ENCODE measurements at places on chromosomes 2 and 18.
A peak's percentile ranks its signal among the peaks of the same experiment; 100 is the strongest.

- no peak for DNase-seq
Observed at GRCh38 chr2:9178904-9179571, 27.6 kb upstream of the ASAP2 start.

DNA sequence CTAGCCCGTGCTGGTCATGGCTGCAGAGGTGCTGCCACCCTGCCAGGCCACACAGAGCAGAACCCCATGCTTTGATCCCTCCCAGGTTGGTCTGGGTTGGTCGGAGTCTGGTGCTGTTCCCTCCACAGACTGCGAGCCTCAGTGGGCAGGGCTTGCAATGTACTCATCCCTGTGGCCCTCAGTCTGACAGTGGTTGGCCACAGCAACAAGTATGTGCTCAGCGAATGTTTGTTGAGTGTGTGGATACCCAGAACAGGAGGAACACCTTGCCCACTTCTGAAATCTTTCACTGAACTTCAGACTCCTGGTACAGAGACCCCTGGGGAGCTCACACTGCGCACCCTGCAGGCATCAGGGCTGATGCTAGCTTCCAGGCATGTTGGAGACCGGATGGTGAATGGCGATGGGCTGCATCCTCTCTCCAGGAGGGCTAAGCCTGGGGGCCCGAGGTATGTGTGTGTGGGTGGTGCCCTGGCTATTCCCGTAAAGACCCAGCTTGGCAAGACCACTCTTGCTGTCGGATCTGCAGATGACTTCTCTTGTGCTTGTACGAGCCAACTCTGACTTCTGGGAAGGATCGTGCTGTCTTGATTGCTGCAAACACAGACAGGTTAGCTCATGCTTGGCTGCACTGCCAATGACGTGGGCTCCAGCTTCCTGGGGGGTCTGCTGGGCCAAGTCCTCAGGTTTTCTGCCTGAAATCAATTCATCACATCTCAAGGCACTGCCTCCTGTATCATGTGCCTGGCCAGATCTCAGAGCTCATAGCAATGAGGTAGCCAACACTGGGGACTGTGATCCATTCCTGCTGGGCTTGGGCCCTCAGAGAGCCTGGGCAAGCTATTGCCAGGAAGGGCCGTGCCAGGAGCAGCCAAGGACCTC, 43.7 kb downstream of the RHOB start:
- DNase-seq, result no peak

DNA sequence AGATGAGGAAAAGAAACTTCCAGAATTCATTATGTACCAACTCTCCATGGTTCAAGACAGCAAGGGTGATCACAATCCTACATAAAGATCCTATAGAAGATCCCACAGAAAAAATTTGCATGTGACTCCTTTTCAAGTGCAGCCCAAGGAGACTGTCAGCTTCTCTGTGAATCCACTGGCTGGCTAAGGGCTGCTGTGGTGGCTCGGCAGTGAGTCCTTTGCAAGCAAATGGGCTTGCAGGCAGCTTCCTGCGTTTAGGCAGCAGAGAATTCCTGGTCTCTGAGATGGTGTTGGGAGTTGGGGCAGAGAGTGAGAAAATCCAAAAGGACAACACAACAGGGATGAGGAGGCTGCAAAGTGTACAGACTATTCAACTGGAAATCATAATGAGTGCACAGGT, 43.4 kb downstream of the NABP1 start:
- DNase-seq, result no peak

DNA sequence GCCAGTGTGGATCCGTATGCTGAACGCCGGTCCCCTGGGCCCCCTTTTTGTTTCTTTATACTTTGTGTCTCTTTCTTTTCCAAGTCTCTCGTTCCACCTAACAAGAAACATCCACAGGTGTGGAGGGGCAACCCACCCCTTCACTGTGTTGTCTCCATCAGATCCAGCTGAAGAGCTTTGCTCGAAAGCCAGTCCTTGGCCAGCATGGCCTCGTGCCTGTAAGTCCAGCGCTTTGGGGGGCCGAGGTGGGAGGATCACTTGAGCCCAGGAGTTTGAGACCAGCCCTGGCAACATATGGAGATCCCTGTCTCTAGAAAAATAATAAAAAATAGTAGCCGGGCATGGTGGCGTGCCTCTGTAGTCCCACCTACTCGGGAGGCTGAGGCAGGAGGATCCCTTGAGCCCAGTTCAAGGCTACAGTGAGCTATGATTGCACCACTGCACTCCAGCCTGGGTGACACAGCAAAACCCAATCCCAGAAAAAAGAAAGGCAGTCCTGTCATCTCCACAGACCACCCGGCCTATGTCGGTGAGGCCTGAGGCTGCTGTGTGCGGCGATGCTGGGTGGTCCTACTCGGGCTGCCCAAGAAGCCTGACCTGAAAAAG, 3.4 kb upstream of the HSBP1L1 start:
- no peak for DNase-seq

DNA sequence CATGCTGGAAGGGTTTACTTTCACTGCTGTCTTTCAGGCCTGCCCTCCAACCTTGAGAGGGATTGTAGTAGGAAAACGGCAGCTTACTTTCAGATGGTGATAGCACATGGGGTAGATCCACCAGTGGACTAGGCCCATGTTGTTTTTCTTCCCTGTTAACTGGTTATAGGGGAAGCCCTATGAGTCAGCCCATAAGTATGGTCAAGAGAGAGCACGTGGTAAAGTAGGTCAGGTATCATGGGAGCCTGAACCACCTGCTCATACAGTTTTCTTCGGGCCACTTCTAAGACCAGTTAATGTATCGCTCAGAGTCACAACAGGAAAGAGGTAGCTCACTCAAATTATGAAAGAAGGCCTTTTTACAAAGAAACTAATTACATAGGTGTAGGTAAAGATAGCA, 33.0 kb downstream of the PDK1 start:
- DNase-seq, result no peak

DNA sequence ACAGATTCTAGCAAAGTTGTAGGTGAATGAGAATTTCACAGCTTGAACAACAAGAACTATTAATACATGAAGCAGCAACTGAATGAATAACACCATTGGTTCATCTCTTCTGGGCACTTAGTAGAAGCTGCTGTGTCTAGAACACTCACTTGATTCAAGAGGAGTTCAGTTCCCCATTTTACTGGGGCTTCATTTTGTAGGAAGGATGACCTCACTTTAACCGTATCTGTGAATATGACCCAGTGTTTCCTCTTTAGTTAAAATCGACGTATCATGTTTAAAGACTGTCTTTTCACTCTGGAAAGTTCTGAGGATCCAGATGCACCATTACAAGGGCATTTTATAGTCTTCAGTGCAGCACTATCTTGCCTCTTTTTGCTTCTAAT, 47.8 kb downstream of the LRRTM1 start:
- no peak for DNase-seq

GRCh38 chr2:124983595-124983994, 958.5 kb downstream of the CNTNAP5 start:
- no peak for DNase-seq

GRCh38 chr2:188292348-188293239, 920 bp downstream of the GULP1 start:
- DNase-seq, result no peak

DNA sequence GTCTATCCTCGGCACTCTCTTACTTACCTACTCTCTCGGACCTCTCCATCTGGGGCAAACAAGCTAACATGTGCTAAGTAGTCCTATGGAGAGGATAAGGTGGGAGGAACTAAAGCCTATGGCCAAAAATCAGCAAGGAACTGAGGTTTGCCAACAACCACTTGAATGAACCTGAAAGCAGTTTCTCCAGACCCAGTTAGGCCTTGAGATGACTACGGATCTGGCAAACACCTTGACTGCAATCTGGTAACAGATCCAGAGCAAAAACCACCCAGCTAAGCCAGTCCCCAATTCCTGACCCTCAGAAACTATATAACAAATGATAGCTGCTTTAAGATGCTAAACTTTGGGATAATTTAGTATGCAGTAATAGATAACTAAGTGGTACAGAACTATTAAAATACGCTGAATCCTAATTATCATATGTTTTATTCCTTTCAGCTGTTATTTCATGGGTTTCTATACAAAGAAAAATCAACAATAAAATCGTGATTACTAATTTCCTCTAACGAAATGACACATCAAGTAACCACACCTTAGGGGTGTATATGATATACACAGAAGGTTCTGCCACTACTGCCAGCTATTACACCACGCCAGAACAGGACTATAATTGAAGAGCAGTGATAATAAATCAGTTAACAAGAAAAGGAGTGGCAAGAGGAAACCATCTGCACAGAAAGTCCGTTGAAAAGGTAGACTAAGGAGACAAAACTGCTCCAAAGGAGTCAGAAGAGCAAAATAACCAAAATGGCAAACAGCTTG, 3.2 kb downstream of the FARSB start:
- DNase-seq, result no peak

- no peak for DNase-seq
Observed at GRCh38 chr2:227462462-227462951, 9.4 kb upstream of the AGFG1 start.

GRCh38 chr2:217610401-217610814, 392.4 kb downstream of the TNS1 start:
- peak; percentile 49 for DNase-seq

DNA sequence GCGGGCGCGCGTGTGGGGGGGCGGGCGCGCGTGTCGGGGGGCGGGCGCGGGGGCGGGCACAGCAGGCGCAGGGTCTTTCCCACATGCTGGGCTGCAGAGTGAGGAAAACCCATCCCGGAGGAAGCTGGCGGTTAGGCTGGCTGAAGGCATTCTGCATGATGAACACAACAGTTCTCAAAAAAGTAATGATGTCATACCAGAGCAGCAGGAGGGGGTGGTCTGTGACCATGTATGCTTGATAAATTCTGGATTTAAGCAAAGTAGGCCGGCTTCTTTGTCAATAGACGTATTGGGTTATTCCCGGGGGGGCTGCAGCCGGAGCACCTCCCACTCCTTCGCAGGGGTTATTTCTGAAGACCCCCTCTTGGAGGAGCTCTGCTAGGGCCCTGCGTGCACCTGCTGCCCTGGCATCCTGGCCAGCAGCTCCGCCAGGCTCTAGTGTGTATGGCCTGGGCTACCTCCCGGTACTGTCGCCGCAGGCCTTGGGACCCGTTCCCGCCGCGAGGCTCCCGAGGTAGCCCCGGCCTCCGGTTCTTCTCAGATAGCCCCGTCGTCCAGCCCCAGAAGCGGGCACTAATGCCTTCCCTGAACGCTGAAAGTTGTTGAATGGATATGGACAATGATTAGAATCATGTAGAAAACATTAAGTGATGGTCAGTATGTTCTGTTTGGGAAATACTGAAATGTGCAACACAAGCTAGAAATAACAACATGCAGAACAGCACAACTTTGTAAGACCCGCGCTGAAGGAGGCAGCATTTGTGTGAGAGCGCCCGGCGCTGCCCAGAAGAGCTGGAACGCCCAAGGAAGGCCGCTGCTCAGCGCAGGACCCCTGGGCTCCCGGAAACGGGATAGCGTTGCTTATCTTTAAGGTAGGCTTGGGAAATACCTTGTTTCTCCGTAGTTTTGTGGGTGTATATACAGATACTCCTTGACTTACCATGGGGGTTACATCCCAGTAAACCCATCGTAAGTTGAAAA, 101.4 kb upstream of the RAB6C start:
- no peak for DNase-seq

- DNase-seq, result no peak
Observed at GRCh38 chr2:207819839-207820784, 50.4 kb upstream of the FZD5 start.

DNA sequence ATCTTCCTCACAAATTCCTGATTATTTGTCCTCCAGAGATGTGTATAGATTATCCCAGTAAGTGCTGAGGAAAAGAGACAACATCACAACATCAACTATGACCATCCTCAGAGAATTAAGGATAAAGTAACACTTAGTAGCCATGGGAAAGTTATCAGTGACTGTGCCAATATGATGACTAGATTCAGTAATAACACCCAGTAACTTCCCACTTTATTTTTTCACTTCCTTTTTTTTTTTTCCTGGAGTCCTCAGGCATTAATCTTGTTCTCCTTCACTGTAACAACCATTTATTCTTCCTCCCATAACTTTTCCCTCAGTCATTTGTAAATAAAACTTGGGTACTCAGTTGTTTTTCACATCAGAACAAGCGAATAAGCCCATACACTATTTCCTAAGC, 16.7 kb upstream of the PID1 start:
- no peak for DNase-seq

DNA sequence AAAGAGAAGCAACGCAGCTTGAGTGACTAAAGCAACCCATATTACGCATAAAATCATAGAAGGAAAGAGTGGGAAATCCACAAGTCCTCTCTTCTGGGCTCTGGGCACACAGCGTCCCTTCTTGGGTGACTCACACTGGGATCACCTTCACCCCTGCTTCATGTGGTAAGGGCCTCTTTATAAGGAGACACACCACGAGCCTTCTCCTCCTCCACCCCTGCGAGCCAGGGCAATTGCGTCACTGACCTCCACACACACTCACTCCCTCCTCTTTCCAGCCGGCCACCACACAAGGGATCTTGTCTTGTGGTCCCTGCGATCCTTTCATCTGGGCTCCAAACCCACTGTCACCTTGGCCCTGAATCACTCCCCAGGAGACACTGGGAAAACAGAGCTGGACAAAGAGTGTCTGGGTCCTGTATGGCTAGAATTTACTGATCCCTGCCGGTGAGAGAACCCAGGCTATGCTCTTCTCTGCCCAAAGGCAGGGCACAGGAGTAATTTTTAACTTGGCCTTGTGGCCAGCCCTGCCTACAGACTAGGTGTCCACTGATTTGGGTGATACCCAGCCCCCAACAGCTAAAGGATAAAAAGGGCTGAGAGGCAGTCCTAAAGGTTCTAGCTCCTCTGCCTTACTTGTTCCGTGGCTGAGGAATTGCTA, 35.3 kb downstream of the NHEJ1 start:
- DNase-seq, result peak; percentile 28

- DNase-seq, result no peak
Observed at GRCh38 chr2:176122052-176122682, 352 bp upstream of the HOXD9 start.

DNA sequence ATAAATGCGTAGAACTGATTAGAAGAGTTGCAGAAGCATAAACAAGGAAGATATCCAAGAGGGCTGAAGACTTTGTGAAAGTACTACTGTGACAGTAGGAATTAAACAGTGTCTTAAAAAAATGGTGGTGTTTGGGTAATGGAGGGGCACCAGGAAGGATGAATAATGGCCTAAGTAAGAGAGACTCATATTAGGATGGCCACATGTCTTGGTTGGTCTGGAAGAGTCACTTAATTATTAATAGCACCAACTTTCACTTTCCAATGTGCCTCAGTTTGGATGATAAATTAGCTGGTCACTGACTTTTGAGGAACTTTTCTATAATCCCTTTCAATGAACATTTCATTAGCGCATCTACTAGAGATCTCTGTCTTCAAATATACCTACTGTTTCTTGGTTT, 372.2 kb downstream of the NYAP2 start:
- no peak for DNase-seq

DNA sequence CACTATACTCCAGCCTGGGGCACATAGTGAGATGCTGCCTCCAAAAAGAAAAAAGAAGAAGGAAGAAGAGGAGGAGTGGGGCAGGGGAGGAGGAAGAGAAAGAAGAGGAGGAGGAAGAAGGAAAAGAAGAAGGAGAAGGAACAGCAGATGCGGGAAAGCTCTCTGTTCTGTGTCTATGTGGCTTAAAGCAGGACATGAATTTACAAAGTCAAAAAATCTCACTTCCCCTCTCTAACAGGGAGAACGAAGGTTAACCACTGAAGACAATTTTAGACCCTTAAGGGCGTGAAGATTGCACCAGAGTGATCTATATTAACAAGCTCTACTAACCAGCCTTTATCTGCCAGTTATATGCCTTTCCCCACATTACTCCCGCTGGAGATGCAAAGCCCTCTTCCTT, 258.9 kb downstream of the METTL4 start:
- no peak for DNase-seq

Measured in stimulated activated CD8-positive, alpha-beta memory T cell treated with anti-CD3 and anti-CD28 coated beads, Interleukin-7, amount 100 ng/mL, for 48 hours (primary cell).